ENCODE measurements at places on chromosomes 4 and X. TPM values are rescaled to one million over a fixed set of nuclear protein-coding genes. Genes with fewer than 3 reads are reported as not detected.

Gene AGA
- total RNA-seq = 87.2 TPM

Gene ANAPC4
- total RNA-seq = 27.6 TPM

Gene DOK7
- total RNA-seq = not detected

Gene GCNA
- total RNA-seq = 1.9 TPM

Gene TMEM131L
- 5.8 TPM for total RNA-seq
